ENCODE measurements at places on chromosomes 6 and 20.

DNA sequence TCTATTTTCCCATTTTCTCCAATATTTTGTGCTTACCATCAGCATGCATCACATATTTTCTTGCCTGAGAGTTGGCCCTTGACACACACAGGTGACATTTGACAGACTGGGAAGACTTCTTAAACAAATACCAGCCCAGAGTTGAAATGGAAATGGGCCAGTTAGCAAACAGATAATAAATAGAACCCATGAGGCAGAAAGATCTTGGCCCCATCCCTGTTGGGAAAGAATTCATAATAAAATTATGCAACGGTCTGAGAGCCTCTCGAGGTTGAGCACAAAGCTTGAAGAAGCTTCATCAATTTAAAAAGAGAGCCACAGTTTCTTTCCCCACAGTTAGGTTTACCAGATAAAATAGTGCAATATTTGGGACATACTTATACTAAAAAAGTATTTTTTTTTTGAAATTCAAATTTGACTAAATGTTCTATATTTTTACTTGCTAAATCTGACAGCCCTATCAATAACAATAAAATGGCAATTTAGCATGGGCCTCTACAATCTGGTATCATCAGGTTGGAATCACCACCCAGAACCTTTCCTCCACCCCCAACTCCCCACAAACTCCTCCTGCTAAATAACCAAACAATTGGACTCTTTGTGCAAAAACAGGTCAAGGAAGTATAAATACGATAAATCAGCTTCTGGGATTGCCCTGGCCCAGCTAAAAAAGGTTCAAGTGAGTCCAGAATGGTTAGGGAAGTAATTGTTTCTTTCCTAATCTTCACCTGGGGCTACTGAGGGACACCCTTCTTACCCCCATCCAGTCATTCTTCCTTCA is 129.8 kb downstream of the CD164 start:
- DNase-seq, result no peak

DNA sequence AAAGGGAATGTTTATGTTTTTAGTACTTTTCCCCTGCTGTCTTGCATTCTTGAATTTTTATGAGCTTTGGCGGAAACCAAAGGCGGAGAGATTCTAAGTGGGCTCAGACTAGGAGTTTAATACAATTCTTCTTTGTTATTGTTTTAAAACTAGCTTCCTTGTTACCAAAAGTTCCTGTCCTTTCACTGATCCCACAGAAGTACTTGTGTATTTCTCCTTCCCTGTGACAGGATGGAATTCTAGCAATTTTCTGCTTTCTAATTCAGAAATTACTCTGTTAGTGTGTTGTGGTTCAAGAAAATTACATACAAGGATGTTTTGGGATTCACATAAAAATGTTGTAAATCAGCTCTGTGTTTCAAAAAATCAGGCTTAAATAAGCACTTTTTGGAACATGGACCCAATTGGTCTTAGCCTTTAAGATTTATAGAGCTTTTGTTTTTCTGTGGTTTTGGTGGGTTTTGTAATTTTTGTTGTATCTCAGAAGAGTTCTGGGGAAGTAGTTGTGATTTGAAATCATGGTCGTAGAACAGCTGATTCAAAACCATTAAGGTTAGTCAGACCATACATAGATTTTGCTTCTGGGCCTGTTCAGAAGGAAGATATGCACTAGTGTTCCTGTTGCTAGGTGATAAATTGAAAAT is 17.6 kb upstream of the CTAGE9 start:
- DNase-seq, result no peak

GRCh38 chr20:51238675-51239305 is 215.9 kb upstream of the KCNG1 start:
- DNase-seq, result no peak

DNA sequence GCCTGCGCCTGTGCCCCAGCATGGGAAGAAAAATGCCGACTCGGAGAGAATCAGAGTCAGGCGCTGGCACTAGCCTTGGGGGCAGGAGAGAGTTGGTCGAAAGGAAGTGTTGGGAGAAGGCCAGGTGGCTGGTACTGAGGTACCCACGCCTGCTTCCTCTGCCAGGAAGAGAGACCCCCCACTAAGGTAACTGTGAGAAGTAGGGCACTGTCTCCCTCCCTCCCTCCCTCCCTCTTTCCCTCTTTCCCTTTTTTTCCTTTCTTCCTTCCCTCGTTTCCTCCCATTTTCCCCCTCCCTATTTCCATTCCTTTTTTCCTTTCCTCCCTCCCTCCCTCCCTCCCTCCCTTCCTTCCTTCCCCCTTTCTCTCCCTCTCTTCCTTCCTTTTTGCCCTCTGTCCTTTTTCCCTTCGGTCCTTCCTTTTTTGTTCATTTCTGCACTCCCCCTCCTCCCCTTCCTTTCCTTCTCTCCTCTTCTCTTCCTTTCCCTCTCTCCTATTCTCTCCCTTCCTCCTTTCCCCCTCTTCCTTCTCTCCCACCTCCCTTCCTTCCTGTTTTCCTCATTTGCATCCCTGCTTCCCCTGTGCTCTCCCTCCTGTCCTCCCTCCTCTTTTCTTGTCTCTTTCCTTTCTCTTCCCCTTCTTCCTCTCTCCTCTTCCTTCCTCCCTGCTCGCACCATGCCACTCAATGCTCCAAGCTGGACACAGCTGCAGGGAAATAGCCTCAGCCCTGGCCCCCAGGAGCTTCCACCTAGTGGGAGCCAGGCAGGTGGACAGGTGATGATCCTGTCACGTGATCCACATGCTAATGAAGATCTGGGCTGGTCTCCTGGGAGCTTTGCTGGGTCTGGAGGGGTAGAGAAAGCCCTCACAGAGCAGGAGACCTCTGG is 148.0 kb downstream of the DHX35 start:
- no peak for DNase-seq

DNA sequence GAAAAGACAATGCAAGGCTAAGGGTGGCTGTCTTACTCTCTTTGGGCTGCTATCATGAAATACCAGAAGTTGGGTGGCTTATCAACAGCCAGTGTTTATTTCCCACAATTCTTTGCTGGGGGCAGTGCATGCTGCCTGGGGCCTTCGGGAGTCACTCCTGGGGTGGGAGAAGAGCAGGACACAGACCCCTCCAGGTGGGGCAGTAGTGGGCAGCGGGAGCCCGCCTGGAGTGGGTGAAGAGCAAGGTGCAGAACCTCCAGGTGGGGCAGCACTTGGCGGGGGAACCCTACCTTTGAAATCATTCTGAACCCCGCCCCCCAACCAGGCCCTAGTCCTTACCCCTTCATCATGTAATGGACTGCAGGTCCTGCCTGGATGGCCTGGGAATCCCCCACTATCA is 69.6 kb upstream of the THBS2 start:
- no peak for DNase-seq

DNA sequence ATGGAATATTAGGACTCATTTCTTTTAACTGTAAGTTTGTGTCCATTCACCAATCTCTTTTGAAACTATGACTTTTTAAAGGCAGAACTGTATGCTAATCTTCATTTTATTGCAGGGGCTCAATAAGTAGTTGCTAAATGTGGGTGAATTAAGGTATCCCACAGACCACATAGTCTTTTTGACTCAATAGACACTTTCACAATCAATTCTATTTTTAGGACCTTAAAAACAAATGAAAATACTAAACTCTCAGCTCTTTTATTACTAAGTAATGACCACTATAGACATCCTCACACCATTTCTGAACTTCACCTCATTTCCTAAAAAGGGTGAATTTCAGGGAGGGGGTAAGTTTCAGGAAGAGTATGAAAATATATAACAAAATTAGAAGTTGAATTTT is 106.8 kb upstream of the BEND6 start:
- DNase-seq, result no peak

DNA sequence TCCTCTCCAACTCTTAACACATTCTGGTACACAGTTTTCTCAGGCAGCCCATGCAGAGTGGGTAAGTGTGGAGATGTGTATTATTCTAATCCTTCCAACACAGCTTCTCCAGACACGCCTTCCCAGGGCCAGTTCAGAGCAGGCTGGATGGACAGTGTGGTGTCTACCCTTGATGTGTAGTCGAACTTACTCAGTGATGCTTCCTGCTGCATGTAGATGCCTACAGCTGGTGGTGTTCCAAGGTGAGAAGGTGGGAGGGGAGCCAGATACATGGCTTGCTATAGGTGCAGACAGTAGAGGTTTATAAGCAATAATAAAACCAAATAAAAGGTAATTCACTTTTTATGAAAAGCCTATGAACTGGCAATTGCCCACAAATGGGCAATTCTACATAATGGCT is 104.0 kb downstream of the QRSL1 start:
- DNase-seq, result no peak

DNA sequence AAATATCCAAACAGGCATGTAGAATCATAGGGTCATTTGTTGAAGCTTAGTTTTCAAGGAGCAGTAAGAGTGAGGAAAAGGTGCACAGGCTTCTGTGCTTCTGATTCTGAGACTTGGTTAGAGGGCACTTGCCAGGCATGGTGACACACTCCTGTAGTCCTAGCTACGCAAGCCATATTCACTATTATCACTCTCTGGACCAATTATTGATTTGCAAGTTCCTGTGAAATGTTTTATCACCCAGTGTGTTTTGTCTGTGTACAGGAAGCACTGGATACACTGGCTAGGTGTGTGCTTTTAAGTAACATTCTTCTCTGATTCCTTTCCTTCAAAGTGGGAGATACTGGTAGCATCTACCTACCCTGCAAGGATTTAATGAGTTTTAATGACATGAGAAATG is 76.3 kb downstream of the JARID2 start:
- DNase-seq, result no peak

- no peak for DNase-seq
Measured at GRCh38 chr6:81086991-81087390, 665.5 kb downstream of the TENT5A start.

- no peak for DNase-seq
Measured at GRCh38 chr6:127343809-127344659, 625 bp upstream of the ECHDC1 start.

GRCh38 chr6:31091680-31092079 is 20.7 kb downstream of the C6orf15 start:
- no peak for DNase-seq

DNA sequence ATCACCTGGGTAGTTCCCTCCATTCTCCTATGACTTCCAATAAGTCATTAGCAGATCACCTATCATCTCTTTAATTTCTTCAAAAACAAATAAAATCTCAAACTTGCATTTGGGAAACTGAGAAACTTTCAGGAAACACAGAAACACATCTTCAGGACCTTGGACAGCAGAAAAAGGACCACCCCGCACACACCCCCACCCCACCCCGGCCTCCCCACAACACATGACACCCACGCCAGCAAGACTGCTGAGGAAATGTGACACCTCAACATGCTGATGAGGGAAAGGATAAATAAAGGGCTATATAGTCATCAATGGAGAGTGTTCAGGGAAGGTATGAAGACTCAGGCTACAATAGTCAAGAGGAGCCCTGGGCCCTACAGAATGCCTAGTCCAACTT is 15.6 kb upstream of the TRIM39 start:
- no peak for DNase-seq

DNA sequence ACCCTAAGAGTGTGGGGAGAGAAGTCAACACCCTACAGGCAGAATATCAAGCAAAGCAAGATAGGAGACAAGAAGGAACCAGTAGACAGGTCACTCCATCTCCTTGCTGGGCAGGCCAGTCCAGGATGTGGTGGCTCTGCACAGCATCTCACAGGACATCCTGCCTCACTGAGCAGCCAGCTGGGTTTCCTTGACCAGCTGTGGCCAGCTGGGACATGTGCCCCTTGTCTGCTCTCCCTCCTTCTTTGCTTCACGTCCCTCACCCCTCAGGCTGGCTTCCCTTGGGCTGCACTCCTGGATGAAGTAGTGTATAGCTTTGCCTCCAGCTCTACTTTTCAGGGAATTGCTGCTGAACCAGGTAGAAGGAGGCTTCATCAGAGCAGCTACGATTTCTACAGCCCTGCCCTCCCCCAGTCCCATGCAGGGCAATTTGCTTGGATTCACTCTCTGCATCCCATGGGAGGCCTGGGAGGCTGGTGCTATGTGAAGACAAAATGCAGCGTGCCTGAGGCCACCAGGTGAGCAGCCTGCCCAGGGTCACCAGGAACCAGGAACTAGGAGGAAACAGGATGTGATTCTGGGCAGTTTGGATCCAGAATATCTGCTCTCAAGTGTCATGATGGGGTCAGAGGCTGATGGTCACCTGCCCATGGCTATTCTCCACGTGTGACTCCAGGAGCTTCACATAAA is 110.0 kb upstream of the PMEPA1 start:
- DNase-seq, result no peak

GRCh38 chr6:15096894-15097837 is 148.7 kb upstream of the JARID2 start:
- no peak for DNase-seq

- DNase-seq, result no peak
Measured at GRCh38 chr6:36605143-36605542, 11.0 kb downstream of the SRSF3 start.

GRCh38 chr6:148625609-148626008 is 121.2 kb upstream of the UST start:
- no peak for DNase-seq

- DNase-seq, result no peak
Measured at GRCh38 chr6:38974389-38975151, 74.0 kb upstream of the GLP1R start.

- DNase-seq, result no peak
Measured at GRCh38 chr6:35014786-35015185, 125.7 kb downstream of the ANKS1A start.

GRCh38 chr6:148593130-148593812 is 153.6 kb upstream of the UST start:
- DNase-seq, result no peak

DNA sequence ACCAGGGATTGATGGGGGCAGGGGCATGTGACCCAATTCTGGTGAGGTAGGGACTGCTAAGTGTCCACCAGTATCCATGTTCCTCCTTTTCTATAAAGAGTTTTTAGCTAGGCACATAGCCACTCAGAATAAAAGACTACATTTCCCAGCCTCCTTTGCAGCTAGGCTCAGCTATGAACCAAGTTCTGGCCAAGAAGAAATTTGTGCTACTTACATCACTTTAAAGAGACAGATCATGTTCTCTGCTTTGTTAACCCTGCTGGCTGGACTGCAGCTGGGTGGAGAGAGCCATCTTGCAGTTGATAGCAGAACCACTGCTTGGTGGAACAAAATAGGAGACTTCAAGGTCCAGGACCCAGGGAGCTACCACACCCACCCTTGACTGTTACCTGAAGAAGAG is 5.3 kb upstream of the CCM2L start:
- peak; percentile 20 for DNase-seq

GRCh38 chr6:16396497-16397319 is 158.3 kb downstream of the GMPR start:
- no peak for DNase-seq

GRCh38 chr6:124205921-124206320 is 402.3 kb downstream of the NKAIN2 start:
- no peak for DNase-seq

DNA sequence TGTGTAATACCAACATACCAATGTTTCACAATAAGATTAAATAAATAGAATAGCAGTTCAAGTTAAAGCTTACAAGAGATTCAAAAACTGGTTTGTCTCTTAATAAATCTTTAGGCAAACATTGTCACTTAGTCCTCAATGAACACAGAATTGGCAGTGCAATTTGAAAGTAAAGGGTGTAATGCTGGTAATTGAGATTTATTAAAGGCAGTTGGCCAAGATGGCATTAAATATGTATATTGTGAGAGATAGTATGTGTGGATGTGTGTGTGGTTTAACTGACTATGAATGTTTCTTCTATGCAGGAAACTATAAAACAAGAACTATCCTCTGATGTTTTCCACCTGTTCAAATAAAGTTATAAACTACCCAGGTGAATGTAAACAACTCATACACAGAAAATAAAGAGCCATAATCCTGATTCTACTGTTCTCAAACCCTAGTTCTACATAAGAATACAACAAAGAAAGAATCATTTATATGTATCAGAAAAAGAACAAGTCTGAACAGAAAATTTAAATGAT is 267.9 kb upstream of the PTCHD4 start:
- no peak for DNase-seq
